ENCODE measurements at places on chromosomes 5 and 9.

DNA sequence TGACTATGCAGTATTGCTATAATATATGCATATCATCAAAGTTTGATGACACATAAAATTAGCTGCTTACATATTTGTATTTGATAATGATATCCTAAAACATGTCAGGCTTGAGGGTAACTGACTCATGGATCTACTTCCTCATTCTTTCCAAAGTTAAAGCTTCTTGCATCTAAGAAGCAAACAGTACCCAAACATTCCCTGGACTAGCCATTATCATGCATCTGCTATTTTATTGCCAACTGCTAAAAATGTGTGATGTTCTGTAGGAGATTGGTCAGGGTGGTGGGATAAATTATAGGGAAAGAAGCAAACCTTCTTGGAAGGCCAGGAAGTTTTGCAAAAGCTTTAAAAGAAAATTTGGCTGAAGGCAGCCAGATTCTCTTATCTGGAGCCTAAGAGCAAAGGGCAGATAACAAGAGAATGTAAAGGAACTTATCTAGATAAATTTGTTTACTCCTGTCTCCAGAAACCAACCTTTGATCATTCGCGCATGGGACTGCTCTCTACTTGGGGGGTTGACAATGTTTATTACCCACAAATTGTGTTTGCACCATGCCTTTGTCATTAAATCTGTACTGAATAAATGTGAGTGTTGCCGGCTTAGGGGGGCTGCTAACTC, 604.1 kb upstream of the TLE4 start:
- no peaks in the 10 kb centered on the region for H3K36me3 ChIP-seq
- no peak overlapping the region for H3K4me3 ChIP-seq
- H3K27ac ChIP-seq = no peak overlapping the region
- no peak for DNase-seq
- H3K4me1 ChIP-seq = no peaks in the 10 kb centered on the region
- H3K27me3 ChIP-seq = no peaks in the 10 kb centered on the region

DNA sequence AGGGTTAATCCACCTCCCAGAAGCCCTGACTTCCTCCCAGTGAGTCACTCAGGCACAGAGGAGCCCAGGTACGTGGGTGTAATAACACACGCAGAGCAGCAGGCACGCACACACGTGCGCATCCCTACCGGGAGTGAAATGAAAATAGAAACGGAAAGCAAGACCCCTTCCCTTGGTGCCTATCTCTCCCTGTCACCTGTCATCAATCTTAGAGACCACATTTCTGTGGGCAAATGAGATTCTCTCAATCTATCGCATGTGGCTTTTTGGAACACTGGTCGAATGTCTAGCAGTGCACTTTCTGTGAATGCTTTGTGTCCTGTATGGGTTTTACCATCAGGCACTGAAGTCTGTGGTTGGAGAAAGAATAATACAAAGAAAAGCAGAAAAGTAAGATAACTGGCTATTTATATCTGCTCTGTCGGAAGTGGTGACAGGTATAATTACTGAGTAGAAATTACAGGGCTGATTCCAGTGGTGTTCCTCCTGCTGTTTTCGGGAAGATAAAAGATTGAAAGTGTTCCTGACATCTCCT, 137.7 kb upstream of the GRIA1 start:
- H3K27ac ChIP-seq = no peak overlapping the region
- peaks cover 6% of the 10 kb centered on the region for H3K27me3 ChIP-seq
- H3K4me1 ChIP-seq = peaks cover 5% of the 10 kb centered on the region
- no peaks in the 10 kb centered on the region for H3K36me3 ChIP-seq
- peak overlapping the region; percentile 52 for H3K4me3 ChIP-seq
- no peak for DNase-seq

DNA sequence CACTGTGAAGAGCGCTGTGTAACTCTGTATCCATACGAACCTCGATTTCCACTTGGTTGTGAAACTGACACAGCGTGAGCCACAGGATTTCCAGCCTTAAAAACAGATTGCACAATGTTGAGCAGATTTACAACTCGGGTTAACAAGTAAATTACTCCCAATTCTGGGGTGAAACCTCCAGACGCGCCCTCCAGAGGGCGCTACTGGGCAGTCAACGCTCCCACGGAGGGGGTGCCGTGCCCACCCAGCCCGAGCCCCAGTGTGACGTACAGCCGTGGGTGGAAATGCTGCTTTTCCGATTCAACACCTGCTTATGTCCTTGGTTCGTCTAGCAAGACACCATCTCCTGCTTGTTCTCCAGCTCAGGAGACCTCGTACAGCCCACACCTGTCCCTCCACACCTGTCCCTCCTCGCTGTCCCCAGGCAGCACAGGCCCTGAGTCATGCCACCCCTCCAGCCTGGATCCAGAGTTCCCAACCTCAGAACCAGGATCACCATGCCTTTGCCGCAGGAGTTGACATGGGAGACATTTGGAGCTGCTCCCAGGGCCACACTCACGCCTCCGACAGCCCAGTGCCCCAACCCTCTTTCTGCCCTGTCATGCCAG, 34.4 kb upstream of the SLC6A3 start:
- H3K27me3 ChIP-seq = no peaks in the 10 kb centered on the region
- peak overlapping the region; percentile 100 for H3K27ac ChIP-seq
- H3K4me3 ChIP-seq = peak overlapping the region; percentile 59
- DNase-seq = peak; percentile 77

DNA sequence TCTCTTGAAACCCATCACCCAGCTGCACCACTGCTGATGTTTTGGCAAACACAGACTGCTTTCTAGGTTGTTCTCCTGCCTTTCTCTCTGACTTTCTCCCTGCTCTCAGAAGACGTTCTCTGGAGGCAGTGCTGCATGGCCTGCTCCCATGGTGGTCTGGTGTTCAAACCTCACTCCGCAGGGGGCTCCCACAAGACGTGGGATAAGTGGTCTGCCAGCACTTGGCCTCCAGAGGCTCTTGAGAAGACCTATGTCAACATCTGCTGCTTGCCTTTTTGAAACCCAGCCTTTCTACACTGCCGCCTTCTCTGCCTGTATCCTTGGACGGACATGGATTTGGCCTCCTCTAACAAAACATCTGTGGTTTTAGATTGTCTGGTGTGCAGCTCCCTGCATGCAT, 16.6 kb downstream of the USP20 start:
- no peak overlapping the region for H3K27ac ChIP-seq
- H3K27me3 ChIP-seq = no peaks in the 10 kb centered on the region
- DNase-seq = no peak
- no peaks in the 10 kb centered on the region for H3K4me1 ChIP-seq
- peaks cover 32% of the 10 kb centered on the region for H3K36me3 ChIP-seq
- H3K4me3 ChIP-seq = no peak overlapping the region

- H3K4me3 ChIP-seq = no peak overlapping the region
- no peaks in the 10 kb centered on the region for H3K36me3 ChIP-seq
- no peak overlapping the region for H3K27ac ChIP-seq
- peaks cover 5% of the 10 kb centered on the region for H3K27me3 ChIP-seq
These were observed 28.5 kb upstream of the IL6ST start for GRCh38 chr5:56023296-56023695.

DNA sequence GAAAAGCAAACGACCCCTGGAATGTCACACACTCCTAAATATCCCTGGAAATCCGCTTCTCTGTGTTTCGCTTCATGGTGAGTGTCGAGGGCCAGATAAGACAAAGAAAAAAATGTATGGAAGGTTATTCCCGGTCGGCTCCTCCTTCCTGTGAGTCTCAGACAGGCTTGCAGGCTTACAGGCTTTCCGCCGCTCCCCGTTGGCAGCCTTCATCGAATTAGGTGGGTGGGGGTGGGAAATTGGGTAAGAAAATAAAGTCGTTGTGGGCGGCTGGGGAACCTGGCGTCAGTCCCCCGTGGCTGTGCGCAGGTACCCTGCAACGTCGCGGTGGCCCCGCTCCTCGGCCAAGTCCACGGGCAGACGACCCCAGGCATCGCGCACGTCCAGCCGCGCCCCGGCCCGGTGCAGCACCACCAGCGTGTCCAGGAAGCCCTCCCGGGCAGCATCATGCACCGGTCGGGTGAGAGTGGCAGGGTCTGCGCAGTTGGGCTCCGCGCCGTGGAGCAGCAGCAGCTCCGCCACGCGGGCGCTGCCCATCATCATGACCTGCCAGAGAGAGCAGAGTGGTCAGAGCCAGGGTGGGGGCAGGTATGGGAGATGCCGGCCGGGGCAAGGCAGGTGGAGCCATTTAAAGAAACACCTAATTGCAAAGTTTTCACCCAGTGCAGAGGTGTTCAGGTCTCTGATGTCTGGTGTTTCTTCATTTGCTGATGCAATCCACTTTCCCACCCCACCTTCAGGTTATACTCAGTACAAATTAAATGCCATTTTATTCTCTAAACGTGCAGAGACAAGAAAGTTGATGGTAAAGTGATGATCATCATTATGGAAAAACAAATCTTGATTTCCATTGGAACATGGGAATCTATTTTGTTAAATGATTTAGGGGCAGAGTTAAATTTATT, 3.2 kb downstream of the CDKN2B start:
- H3K4me1 ChIP-seq = peaks cover 25% of the 10 kb centered on the region
- H3K36me3 ChIP-seq = no peaks in the 10 kb centered on the region
- peaks cover 12% of the 10 kb centered on the region for H3K27me3 ChIP-seq

- no peak for DNase-seq
- H3K4me3 ChIP-seq = no peak overlapping the region
- no peaks in the 10 kb centered on the region for H3K36me3 ChIP-seq
These were observed 81.2 kb upstream of the CCDC112 start for GRCh38 chr5:115377468-115378217.

- no peak overlapping the region for H3K27ac ChIP-seq
- peak; percentile 34 for DNase-seq
- H3K27me3 ChIP-seq = peaks cover 4% of the 10 kb centered on the region
- H3K4me1 ChIP-seq = peaks cover 8% of the 10 kb centered on the region
- H3K4me3 ChIP-seq = peak overlapping the region; percentile 62
These were observed 602 bp downstream of the CCNI2 start for GRCh38 chr5:132747616-132748440.

DNA sequence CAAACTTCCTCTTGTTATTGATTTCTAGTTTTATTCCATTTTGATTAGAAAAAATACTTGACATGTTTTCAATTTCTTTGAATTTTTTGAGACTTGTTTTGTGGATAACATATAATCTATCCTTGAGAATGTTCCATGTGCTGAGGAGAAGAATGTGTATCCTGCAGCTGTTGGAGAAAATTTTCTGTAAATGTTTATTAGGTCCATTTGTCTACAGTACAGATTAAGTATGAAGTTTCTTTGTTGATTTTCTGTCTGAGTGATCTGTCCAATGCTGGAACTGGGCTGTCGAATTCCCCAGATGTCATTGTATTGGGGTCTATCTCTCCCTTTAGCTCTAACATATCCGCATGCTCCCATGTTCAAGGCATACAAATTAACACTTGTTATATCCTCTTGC, 251.2 kb downstream of the CSNK1G3 start:
- H3K4me3 ChIP-seq = no peak overlapping the region
- H3K27me3 ChIP-seq = peaks cover 1% of the 10 kb centered on the region
- H3K36me3 ChIP-seq = peaks cover 2% of the 10 kb centered on the region
- H3K27ac ChIP-seq = no peak overlapping the region
- no peak for DNase-seq
- no peaks in the 10 kb centered on the region for H3K4me1 ChIP-seq

GRCh38 chr9:2631263-2631662, 9.7 kb downstream of the VLDLR start:
- no peaks in the 10 kb centered on the region for H3K36me3 ChIP-seq
- H3K4me3 ChIP-seq = no peak overlapping the region
- no peaks in the 10 kb centered on the region for H3K4me1 ChIP-seq
- no peak overlapping the region for H3K27ac ChIP-seq
- DNase-seq = no peak

GRCh38 chr5:103360475-103360874, 101.9 kb downstream of the MACIR start:
- no peaks in the 10 kb centered on the region for H3K36me3 ChIP-seq
- H3K4me3 ChIP-seq = no peak overlapping the region
- H3K4me1 ChIP-seq = no peaks in the 10 kb centered on the region
- DNase-seq = no peak
- no peak overlapping the region for H3K27ac ChIP-seq
- H3K27me3 ChIP-seq = no peaks in the 10 kb centered on the region

- no peak overlapping the region for H3K4me3 ChIP-seq
- no peak for DNase-seq
- no peak overlapping the region for H3K27ac ChIP-seq
- H3K4me1 ChIP-seq = no peaks in the 10 kb centered on the region
These were observed 35.0 kb upstream of the SAP30L start for GRCh38 chr5:154410786-154411185.

GRCh38 chr5:17118631-17119030, 98.8 kb upstream of the BASP1 start:
- DNase-seq = no peak
- H3K4me1 ChIP-seq = peaks cover 5% of the 10 kb centered on the region
- H3K27me3 ChIP-seq = peaks cover 6% of the 10 kb centered on the region
- H3K4me3 ChIP-seq = peak overlapping the region; percentile 1
- H3K36me3 ChIP-seq = peaks cover 3% of the 10 kb centered on the region
- peak overlapping the region; percentile 0 for H3K27ac ChIP-seq

DNA sequence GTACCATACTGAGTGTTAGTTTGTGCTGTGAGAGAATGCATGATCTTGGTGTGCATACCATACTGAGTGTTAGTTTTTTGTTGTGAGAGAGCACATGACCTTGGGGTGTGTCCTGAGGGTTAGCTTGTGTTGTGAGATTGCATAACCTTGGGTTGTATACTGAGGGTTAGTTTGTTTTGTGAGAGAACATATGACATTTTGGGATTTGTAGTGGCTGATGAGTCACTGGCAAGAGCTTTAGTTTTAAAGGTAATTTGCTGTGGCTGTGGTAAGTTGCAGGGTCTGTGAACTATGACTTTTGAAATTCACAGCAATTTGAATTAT, 1068.3 kb upstream of the EDIL3 start:
- H3K4me1 ChIP-seq = no peaks in the 10 kb centered on the region
- no peak overlapping the region for H3K27ac ChIP-seq
- H3K36me3 ChIP-seq = no peaks in the 10 kb centered on the region
- DNase-seq = no peak

GRCh38 chr5:23579566-23579965, 72.2 kb downstream of the PRDM9 start:
- no peak overlapping the region for H3K4me3 ChIP-seq
- DNase-seq = no peak
- no peaks in the 10 kb centered on the region for H3K36me3 ChIP-seq
- no peaks in the 10 kb centered on the region for H3K27me3 ChIP-seq

GRCh38 chr9:99121604-99122003, 16.7 kb downstream of the TGFBR1 start:
- H3K27ac ChIP-seq = peak overlapping the region; percentile 85
- H3K4me1 ChIP-seq = peaks cover 43% of the 10 kb centered on the region
- no peak for DNase-seq
- peaks cover 4% of the 10 kb centered on the region for H3K36me3 ChIP-seq
- no peak overlapping the region for H3K4me3 ChIP-seq

- no peak overlapping the region for H3K27ac ChIP-seq
- H3K27me3 ChIP-seq = no peaks in the 10 kb centered on the region
- H3K4me1 ChIP-seq = peaks cover 28% of the 10 kb centered on the region
- peaks cover 31% of the 10 kb centered on the region for H3K36me3 ChIP-seq
- no peak for DNase-seq
- no peak overlapping the region for H3K4me3 ChIP-seq
These were observed 38.3 kb upstream of the FAM120AOS start for GRCh38 chr9:93491593-93492232.

- H3K27me3 ChIP-seq = no peaks in the 10 kb centered on the region
- peaks cover 20% of the 10 kb centered on the region for H3K4me1 ChIP-seq
- H3K36me3 ChIP-seq = peaks cover 13% of the 10 kb centered on the region
- H3K27ac ChIP-seq = no peak overlapping the region
- DNase-seq = no peak
- no peak overlapping the region for H3K4me3 ChIP-seq
These were observed 35.5 kb downstream of the PIP5K1B start for GRCh38 chr9:68740561-68740960.

- no peaks in the 10 kb centered on the region for H3K4me1 ChIP-seq
- H3K36me3 ChIP-seq = no peaks in the 10 kb centered on the region
- DNase-seq = no peak
- no peak overlapping the region for H3K4me3 ChIP-seq
These were observed 30.9 kb upstream of the PPP2R2B start for GRCh38 chr5:146909255-146910068.

- no peaks in the 10 kb centered on the region for H3K27me3 ChIP-seq
- H3K27ac ChIP-seq = no peak overlapping the region
- H3K36me3 ChIP-seq = peaks cover 21% of the 10 kb centered on the region
- H3K4me3 ChIP-seq = no peak overlapping the region
These were observed 167.0 kb downstream of the FBXL17 start for GRCh38 chr5:108214857-108215256.
